ENCODE measurements at places on chromosomes 11 and 22.

DNA sequence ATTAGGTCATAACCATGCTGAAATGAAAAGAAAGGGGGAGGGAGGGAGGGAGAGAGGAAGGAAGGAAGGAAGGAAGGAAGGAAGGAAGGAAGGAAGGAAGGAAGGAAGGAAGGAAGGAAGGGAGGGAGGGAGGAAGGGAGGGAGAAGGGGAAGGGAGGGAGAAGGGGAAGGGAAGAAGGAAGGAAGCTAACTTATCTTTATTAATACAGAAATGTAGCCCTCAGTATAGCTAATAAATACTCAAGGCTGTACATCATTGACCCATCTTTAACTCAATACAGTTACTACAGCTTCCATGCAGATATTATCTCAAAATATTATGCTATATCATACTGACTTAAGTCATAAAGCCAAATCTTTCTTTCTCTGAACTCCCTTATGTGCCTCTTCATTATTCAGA, 17.4 kb upstream of the SOX6 start:
- DNase-seq: no peak

GRCh38 chr11:44608991-44609782, 43.7 kb downstream of the CD82 start:
- DNase-seq: no peak

GRCh38 chr11:113178381-113179070, 135.9 kb upstream of the TTC12 start:
- no peak for DNase-seq

- DNase-seq: no peak
Measured at GRCh38 chr11:71482216-71482615, 29.2 kb downstream of the NADSYN1 start.

DNA sequence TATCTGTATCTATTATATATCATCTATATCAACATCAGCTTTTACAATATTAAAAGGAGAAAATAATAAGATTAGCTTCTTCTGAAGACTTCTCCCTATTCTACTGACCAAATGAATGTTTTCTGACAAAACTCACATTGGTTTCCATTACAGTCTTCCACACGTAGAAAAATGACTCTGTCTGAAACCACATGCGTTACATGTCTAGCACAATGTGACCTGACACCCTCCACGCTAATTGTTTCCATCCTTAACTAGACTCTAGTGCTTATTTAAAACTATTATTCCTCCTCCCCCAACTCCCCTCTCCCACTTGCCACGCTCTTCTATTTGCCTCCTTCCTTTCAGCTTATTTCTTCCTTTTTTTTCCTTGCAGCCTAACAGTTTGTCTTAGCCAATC, 172.1 kb downstream of the ADAMTS15 start:
- no peak for DNase-seq

DNA sequence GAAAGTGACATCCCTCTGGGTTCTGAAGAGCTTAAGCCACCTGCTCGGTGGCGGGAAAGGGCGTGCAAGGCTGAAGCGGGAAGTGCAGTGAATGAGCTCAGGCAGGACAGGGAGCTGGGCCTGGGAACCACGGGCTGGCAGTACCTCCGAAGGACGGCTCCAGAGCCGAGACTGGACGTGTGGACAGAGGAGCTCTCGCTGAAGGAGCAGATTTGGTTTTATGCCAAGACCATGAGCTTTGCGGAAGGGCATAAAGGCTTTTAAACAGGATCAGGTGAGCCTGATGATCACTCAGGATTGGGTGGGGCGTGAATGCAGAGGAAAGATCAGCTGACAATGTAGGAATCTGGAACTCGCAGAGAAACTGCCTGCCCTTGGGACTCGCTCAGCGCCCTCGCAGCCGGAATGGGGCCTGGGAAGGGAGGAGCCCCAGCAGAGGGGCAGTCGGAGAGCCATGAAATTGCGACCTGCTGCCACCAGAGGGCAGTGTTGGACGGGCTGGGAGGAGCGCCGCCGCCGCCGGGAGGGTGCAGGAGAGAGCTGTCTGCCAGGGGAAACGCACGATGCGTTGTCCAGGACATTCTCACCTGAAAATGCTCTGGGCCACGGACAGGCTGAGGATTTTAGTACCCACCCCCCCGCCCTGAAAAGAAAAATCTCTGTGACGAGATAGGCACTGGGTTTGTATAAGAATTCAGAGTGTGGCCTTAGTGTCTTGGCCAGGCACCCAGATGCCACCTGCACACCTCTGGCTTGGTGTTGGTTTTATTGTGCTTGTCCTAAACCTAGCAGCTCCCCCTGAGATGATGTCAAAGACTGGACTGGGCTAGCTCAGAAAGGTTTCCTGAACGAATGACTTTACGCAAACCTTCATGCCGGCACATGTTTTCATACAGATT, 324.4 kb downstream of the NTM start:
- DNase-seq: peak; percentile 62

- no peak for DNase-seq
Measured at GRCh38 chr11:112735470-112735869, 225.8 kb upstream of the NCAM1 start.

DNA sequence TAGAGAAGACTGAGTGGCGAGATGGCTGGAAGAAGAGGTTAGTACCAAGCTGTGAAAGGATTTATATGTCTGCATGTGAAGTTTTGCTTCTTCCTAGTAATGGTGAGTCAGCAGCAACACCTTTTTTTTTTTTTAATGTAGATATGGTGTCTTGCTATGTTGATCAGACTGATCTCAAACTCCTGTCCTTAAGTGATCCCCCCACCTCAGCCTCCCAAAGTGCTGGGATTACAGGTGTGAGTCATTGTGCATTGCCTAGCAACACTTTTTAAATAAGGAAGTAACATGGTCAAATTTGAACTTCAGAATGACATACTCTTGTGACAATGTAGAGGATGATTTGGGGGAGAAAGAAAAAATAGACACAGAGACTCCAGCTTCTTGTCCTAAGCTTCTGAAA, 6.5 kb upstream of the CSTPP1 start:
- DNase-seq: peak; percentile 42

GRCh38 chr11:57485217-57485990, 25.1 kb downstream of the RTN4RL2 start:
- no peak for DNase-seq

DNA sequence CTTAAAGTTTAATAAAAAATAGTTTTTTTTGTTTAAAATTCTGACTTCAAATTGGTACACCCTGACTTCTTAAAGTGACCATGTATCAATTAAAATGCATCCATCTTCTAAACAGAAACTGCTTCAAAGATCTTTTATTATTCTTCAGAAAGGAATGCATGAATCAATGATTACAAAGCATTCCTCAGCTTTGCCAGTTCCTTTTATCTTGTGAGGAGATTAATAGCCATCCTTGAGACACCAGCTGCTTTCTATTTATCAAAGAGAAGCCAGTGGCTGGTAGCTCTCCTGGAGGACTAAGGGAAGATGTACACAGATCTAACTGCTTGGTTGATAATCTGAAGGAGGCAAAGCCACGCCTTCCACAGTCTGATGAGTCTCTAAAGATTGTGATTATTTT, 2222.5 kb downstream of the LRRC4C start:
- DNase-seq: no peak

DNA sequence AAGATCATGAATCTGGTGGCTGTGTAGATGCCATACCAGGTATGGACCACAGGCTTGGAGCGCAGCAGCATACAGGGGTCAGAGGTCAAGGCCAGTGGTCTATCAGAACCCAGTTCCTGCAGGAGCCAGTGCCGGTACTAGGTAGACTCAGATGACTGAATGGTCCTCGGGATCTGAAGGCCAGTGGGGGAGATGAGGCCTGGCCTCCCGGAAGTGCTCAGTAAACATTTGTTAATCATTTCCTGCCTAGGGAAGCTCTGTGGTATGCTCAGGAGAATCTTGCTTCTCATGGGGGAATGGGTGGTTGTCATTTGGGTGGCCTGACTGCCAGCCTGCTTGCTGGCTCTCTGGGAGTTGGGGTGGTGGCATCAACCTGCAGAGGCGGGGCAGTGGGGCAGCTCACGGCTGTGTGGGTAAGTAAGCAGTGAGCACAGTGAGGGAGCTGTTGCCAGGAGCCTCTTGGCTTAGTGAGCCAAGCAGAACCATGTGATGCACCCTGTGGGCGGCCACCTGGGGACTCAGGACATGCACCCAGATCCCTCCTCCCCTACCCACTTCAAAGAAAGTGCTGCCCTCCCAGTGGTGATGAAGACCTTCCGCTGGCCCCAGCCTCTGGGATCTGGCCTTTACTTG, 33.0 kb downstream of the PTPRJ start:
- DNase-seq: no peak

DNA sequence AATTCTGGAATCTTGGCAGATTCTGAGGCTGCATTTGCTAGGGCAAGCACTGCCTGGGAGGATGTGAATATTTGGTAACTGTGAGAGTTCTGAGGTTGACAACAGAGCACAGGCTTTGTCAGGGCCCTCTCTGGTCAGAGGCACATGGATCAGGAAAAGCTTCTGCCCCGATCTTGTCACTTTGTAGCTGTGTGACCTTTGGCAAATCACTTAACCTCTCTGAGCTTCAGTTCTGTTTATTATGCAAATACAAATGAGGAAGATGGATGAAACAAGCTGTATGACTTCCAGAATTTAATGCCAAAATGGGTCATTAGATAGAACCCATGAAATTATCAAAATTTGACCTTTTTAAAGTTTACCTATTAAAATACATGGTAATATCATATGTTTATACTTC, 94.9 kb downstream of the SEZ6L start:
- no peak for DNase-seq

GRCh38 chr22:24434471-24435322, 7.3 kb downstream of the ADORA2A start:
- no peak for DNase-seq

DNA sequence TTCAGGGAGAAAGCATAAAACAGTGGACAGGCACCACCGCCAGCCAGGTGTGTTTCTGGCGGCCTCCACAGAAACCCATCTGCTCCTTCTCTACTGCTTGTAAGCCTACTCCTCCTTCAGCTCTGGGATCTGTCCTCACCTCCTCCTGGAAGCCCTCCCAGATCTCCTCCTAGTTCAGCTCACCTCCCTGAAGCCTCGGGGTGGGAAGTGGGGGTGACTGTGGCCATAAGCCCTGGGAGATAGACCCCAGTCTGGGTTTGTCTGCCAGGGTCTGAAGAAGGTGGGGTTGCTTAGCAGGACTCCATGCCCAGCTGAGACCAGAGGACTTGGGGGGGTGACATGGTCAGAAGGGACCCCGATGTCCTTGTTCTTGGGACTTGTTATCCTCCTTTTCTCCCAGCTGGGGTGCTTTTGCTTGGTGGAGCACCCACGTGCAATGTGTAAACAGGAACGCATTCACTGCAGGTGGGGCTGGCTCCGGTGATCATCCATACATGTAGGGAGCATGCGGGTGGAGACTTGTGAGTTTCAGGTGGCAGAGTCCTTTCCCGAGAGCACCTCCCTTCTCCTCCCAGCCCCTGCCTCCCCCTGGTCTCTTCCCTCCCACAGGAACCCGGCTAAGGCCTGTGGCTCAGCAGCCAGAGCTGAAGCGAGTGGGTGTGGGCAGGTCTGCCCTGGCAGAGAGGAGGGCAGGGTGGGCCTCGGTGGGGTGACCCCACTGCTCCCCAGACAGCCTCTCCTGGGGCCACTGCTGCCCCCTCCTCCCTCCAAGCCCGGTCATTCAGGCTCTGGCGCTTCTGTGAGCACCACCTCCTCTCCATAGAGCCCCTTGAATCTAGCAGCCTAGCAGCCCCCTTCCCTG, 25.9 kb downstream of the MRGPRG start:
- DNase-seq: no peak

DNA sequence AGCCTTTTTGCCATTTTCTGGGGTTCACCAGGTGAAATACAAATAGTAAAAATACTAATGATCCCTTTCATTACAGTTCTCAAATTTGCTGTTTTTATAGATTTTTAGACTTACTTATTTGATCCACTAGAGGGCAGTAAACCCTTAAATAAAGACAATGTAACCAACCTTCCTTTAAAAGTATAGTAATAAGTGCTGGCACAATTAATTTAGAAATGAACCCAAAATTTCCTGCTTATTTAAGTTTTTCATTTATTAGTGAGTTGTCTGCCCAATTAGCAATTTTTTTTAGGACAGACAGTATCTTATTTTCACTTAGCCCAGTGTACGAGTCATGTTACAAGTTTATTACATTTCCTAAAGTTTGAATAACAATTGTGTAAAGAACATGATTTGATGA, 4.7 kb downstream of the DDIAS start:
- DNase-seq: peak; percentile 69

- DNase-seq: no peak
Measured at GRCh38 chr11:7439746-7440320, 45.5 kb upstream of the OLFML1 start.

DNA sequence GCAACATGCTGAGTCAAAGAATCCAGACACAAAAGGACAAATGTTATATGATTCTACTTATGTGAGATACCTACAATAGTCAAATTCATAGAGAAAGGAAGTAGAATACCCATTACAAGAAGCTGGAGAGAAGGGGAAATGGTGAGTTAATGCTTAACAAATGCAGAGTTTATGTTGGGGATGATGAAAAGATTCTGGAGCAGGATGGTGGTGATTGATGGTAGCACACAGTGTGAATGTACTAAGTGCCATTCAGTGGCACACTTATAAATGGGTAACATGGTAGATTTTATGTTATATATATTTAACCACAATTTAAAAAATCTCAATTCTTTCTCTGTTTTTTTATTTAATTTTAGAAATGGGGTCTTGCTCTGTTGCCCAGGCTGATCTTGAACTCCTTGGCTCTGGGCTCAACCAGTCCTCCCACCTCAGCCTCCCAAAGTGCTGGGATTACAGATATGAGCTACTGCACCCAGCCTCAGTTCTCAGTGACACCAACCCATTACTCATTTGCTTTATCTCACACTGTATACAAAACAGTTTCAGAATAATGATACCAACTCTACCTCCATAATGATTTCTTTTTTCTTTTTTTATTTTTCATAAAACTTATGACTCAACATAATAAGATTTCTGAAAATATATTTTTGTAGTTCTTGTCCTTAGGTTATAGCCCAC, 9.6 kb upstream of the RELA start:
- no peak for DNase-seq

GRCh38 chr11:64513523-64513922, 77.5 kb upstream of the SLC22A12 start:
- no peak for DNase-seq

DNA sequence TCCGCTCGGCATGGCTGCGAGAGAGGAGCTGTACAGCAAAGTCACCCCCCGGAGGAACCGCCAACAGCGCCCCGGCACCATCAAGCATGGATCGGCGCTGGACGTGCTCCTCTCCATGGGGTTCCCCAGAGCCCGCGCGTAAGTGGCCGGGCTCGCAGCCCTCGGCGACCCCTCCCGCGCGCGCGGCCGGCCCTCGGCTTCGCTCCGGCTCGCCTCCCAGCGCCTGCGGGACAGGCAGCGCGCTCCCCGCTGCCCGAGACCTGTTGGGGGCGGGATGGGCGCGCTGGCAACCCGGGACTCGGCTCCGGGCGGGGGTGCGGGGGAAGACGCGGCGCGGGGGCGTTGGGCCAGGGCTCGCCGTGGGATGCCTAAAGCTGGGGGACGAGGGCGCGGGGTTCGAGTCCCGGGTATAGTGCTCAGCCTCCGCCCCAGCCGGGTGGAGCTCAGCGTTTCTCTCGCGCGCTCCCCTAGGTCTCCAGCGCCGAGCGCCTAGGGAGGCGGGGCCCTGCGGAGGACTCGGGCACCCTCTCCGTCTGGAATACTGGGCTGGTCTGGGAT, 630 bp downstream of the UBASH3B start:
- no peak for DNase-seq

GRCh38 chr11:120931057-120931779, 92.7 kb upstream of the TBCEL start:
- DNase-seq: no peak
